ENCODE measurements at places on chromosomes 3 and 15.

- no peak for DNase-seq
These were observed 233.5 kb upstream of the PROK2 start for GRCh38 chr3:72018343-72018984.

- no peak for DNase-seq
These were observed 1.8 kb upstream of the CCR1 start for GRCh38 chr3:46209746-46210470.

DNA sequence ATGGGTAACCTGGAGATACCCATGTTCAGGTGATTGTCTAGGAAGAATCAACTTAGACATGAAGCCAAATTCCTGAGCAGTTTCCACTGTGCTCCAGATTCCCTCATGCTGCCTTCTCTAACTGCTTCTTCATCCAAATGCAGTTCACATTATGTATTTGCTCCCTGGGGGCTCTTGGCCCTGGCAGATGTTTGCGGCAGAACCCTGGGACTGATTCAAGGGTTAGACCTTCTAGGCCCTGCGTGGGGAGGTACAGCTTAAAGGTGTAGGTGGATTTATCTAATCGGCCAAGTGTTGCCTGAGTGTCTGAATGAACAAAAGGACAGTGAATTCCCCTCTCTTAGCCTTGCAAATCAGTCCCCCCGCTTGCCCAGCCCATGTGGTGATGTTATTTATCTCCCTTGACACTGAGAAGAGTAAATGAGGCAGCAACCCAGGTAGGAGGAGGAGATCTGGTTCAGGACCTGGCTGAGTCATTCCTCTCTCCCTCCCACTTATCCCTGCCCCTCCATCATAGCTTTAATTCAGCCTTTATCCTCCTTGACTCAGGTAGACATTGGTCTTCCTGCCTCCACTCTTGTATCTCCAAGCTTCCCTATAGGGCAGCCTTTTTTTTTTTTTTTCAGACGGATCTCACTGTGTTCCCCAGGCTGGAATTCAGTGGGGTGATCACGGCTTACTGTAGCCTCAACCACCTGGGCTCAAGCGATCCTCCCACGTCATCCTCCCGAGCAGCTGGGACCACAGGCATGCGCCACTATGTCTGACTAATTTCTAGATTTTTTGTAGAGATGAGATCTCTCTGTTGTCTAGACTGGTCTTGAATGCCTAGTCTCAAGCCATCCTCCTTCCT, 54.8 kb downstream of the MAGEF1 start:
- peak; percentile 50 for DNase-seq

- no peak for DNase-seq
These were observed 46.0 kb downstream of the ITGA11 start for GRCh38 chr15:68385671-68386586.

DNA sequence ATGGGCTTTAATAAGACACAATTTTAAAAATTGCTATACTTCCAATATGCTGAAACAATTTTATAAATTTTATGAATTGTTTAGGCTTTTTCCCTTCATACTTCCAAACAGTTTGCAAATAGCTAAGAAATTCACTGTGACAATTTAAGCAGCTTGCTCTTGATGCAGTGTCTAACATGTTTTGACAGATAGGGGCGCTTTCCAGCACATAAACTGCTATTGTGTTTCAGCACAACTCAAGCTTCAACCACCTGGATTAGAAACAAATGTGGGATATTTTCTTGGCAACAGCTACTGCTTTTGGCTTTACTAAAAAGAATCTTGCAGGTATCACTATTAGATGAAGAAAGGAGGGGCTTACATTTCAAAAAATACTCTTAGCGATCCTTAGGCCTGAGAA, 565.8 kb upstream of the DPPA4 start:
- no peak for DNase-seq

DNA sequence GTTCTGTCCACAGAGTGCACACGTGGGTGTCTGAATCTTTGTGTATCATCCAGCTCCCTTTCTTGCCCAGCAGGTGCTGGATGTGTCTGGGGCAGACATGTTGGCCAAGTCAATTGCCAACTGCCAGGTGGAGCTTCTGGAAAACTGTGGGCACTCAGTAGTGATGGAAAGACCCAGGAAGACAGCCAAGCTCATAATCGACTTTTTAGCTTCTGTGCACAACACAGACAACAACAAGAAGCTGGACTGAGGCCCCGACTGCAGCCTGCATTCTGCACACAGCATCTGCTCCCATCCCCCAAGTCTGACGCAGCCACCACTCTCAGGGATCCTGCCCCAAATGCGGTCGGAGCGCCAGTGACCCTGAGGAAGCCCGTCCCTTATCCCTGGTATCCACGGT, 12.5 kb upstream of the RPP14 start:
- no peak for DNase-seq

DNA sequence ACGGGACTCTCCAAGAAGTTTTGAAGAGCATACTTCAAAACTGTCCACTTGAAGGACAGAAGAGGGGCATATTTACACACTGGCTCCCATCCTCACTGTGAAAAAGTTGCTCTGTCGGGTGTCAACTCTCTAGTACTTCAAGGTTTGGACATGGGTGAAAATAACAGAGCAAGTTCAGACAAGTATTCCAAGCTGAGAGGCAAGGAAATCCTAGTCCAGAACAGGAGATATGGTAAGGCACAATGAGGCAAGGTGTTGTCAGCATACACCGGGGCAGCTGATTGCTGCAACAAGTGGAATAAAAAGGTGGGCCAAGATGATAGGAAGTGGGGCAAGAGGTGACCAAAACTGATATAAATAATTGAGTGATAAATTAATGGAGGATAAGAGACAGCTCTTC, 4.8 kb upstream of the TFDP2 start:
- no peak for DNase-seq
